Right forelimb (tissue), 1 donor: ENCODE measurements at places on chromosomes 12 and 14.

- no peak for DNase-seq
Observed at GRCh38 chr12:117968151-117968789, 520 bp downstream of the KSR2 start.

DNA sequence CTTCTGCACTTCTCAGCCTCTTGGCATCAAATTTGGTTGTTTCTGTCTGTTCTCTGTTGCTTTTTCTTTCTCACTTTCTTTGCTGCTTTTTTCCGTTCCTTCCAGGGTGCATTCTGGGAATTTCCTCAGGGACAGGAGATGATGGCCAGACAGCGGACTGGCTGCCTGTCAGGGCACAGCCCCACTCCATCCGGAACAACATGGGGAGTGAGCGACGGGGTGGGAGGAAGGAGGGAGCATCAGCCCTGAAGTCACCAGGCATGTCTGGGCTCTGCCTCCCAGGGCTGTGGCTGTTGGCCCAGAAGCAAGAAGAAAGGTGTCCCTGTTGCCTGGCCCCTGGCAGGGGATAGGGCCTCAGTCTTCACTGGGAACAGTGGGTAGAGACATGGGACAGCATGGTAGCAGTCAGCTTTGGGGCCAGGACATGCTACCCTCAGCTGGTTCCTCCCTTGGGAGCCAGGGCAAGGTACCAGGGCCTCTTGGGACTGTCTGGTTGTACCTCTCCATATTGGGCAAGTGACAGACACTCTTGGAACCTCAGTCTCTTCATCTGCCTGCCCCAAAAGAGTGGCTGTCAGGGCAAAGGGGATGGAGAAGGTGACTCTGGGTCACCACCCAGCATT, 8.6 kb downstream of the PGF start:
- DNase-seq: no peak

DNA sequence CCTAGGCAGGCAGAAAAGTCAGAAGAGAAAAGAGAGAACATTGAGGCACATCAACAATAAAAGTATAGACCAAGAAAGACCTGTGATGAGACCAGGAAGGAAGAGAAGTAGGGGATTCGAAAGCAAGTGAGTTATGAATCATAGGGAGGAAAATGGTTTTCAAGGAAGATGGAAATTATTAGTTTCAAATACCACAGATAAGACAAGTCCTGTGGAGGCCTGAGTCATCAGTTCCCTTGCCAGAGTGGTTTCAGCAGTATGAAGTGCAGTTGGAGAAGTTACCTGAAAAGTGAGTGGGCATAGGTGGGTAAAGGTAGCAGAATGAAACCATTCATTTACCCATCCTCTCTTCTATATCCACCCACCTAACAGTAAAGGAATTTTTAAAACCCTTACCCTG, 25.2 kb upstream of the TSPAN8 start:
- no peak for DNase-seq

DNA sequence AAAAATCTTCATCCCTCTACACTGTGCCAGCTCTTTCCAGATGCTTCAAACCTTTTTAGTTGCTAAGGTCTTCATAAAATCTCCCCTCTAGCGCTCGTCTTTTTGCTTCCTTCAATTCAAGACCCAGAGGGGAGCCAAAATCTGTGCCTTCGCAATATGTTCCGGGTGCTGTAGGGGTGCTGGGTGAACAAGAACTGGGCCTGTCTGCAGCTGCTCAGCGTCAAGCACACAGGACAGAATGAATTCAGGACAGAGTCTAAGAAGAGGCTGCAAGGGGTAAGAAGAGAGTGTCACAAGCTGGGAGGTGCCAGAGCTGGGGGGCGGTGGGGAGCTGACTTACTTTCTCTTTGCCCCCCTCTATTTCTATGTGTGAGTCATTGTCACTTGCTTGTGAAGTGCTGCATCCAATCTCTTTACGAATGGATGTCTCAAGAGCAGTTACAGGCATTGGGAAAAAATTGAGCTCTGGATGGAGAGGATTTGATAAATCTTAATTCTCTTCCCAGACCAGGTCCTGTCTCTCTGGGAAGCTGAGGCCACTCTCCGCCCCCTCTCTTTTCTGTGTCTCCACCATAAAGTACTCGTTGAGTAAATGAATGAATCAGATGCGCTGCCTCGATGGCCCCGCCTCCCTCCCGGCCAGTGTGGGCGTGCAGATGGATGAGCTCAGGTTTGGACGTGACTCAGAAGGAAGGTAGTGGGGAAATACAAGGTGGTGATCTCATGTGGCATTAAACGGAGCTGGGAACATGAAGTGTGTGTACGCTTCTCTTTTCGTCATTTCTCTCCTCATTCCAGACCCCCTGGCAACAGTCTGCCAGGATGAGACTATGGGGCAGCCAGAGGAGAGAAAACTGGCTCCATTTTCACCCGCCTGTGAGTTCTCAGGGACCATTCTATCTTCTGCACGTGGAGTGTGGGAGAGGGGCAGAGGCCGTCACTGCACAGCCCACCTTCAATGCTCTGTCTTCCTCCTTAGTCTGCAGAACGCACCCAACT, 91.3 kb downstream of the TSPAN9 start:
- no peak for DNase-seq

- no peak for DNase-seq
Observed at GRCh38 chr14:59582161-59582560, 5.5 kb upstream of the CCDC175 start.

DNA sequence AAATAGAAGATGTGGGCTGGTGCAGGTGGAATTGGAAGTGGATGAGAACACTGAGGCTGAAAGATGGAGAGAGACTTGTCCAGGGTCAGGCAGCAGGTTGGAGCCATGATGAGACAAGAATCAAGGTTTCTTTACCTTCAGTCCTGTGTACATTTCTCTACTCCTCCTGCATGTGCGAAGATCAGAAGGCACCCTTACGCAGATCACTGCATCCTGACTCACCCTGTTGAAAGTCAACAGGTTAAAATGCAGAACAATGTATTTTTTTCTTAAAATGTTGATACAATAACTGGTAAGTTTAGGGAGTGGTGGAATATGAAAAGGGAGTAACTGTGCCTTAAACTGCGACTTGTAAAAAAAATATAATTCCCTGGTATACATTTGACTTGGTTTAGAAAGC, 47.8 kb downstream of the TESPA1 start:
- no peak for DNase-seq

DNA sequence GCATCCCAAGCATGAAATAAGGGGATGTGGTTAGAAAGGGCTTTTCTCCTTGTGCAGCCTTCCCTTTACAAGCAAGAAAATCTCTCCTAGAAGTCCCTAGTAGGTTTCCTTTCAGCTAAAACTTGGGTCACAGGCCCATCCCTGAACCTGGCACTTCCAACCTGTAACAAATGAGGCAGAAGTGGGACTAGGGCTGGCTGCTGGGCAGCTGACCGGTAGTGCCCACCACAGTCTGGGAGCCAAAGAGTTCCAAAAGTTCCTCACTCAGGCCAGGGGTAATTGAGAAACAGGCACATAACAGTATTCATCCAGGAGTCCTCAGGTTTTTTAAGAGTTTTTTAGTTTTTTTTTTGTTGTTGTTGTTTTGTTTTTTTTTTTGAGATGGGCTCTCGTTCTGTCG, 23.8 kb downstream of the MANSC1 start:
- no peak for DNase-seq

DNA sequence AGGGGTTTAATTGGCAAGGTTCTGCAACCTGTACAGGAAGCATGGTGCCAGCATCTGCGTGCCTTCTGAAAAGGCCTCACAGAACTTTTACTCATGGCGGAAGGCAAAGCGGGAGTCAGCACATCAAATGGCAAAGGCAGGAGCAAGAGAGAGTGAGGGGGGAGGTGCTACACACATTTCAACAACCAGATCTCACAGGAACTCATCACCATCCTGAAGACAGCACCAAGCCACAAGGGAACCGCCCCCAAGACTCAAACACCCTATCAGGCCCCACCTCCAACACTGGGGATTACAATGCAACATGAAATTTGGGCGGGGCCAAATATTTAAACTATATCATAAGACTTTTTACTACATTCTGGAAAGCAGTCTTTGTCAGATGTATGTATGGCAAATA, 38.0 kb upstream of the FKBP4 start:
- no peak for DNase-seq

DNA sequence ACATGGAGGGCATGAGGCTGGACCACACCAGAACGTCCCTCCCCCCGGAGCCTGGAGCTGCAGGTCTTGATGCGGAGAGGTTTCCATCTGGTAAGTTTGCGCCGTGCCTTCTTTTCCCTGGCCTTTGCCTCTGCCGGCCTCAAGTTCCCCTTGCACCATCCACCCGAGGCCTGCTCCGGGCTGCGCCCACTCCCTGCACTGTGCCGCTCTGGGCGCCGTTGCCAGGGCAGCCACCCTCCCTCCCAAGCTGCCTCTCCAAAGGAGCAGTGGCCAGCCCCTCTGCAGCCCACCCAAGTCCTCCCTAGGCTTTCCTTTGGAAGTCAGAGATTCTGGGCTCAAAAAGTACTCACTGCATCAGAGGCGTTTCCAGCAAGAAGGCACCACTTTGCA, 46.2 kb upstream of the MEG3 start:
- no peak for DNase-seq

DNA sequence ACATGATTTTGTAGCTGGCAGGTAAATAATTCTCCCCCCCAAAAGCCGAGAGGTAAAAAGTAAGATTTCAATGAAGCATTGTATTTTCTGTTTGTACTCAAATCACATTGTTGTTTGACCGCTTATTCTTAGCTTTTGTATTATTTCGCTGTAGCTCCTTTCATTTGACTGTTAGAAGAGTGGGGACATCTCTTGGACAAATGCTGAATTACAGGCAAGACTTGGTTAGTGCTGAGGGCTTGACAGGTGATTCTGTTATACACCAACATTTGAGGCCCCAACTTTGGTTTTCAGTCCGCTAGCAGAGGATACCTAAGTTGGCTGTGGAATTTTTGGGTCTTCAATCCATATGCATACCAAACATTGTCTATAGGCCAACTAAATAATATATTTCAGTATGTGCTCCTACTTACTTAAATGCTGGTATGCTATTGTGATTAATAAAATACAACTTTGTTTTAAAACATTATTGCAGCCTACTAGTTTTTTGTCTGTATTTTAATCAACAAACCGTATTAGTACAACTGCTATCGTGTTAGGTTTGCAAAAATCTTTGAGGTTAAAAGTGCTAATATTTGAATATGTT, 102.2 kb downstream of the ERC1 start:
- DNase-seq: peak; percentile 38

- no peak for DNase-seq
Observed at GRCh38 chr14:99744199-99744872, 48.9 kb upstream of the EML1 start.

DNA sequence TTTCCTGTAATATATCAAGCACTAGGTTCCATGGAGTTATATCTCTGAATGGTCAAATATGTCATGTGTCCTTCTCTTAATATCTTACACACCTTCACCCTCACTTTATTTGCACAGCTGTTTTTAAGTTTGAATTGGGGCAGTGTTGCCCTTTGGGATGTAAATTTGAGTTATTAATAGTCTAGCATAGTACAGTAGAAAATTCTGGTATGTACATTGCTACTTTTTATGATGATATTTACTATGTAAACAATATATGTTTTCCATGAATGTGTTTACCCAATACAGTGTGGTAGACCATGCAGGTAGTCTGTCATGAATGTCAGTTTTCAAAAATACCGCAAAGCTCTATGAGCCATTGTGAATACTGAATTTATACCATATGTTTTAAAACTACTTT, 50.5 kb downstream of the METTL25 start:
- DNase-seq: no peak

- DNase-seq: no peak
Observed at GRCh38 chr12:78931466-78931990, 67.0 kb downstream of the SYT1 start.

DNA sequence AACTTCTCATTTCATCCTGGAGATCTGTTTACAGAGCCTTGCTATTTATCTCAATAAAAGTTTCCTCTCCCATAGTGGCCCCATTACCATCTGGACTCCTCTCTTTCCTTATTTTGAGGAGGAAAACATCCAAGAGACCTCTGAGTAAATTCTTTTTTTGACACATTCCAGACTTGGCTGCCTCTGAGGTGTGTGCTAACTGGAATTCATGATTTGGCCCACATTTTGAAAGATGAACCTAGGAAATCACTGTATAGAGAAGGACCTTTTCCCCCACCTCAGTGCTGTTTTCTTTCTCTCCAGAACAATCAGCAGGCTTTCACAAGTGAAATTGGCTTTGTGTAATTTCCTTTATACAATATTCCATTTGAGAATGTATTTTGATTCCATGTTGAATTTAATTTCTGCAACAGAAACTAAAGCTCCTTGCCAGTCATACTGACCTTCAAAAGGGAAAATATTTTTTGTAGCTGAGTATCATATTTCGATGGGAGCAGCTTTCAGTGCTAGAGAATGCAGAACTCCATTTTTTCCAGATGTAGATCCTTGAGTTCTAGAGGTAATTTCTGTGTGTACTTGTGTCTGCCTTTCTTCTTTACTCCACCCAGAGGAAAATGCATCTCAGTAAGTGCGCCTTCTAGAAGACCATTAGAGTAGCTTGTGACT, 244.9 kb upstream of the RGS6 start:
- no peak for DNase-seq

- no peak for DNase-seq
Observed at GRCh38 chr12:100656141-100656540, 82.7 kb downstream of the GAS2L3 start.

DNA sequence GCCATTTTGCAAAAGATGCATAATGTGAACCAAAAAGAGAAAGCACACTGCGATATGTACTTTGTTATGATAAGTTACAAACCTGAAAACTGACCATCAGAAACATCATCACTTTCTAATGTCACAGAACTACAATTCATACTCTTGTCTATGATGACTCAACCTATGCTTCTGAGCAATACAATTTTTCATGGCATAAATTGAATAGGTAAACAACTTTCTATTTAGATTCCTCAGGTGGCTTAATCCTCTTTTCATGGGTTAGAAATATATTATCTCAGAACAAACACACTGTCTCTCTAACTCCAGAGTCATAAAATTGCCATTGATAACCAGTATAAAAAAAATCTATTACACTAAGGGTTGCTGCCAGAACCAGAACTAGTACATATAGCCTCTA, 1715.0 kb upstream of the FLRT2 start:
- DNase-seq: no peak

DNA sequence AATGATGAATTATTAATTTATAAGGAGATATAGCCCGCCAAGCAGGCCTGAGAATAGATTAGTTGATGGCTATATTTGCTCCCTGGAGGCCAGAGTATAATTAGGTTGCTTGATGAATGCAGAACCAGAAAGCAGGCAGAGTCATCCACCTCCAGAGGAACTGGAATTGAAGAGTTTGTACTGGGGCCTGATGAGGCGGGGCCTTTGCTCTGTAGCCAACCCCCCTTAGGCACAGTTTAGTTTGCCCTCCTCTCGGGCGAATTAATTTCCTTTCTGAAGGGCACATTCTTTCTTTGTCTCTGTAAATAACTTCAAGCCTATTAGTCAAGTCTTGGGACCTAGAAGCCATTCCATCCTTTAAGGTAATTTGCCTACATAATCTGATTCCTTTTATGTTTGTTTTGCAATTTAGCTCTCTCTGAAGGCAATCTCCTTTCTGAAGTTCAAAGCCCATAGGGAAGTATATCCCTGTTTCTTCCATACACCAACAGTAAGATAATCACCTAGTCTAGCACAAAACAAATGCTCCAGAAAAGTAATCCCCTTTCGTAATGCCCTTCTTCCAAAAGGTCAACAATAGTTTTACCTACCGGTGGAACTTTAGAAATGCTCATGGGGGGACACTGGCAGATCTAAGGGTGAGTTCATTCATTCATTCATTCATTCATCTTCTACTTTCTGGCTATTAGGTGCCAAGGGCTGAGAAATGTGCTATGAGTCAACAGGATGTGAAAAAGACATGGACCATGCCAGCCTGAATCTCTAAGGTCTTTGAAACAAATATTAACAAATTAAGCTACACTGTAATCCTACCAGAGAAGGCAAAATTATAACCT, 84.8 kb upstream of the NUDT4 start:
- no peak for DNase-seq

- no peak for DNase-seq
Observed at GRCh38 chr14:49194067-49194466, 392.1 kb downstream of the RPS29 start.
